ENCODE measurements at places on chromosomes 1 and 21.

DNA sequence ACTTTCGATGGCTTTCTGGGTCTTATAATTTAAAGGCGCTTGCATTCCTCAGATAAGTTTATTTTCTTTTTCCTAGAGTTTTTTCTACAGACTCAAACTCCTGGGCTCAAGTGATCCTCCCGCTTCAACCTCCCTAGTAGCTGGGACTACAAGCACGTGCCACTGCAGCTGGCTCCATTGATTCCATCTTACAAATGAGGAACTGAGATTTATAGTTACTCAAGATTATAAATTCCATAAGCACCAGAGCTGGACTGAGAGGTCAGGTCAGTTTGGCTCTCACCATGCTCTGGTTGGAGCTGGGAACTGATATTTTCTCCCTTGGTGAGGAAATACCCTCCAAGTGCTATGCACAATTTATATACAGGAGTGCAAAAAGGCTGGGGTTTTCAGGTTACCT, 13.4 kb upstream of the PRPF38B start:
- H3K27me3 ChIP-seq, result no peaks in the 10 kb centered on the region
- no peak for DNase-seq
- H3K4me1 ChIP-seq, result no peaks in the 10 kb centered on the region
- no peak overlapping the region for H3K4me3 ChIP-seq
- H3K36me3 ChIP-seq, result no peaks in the 10 kb centered on the region

DNA sequence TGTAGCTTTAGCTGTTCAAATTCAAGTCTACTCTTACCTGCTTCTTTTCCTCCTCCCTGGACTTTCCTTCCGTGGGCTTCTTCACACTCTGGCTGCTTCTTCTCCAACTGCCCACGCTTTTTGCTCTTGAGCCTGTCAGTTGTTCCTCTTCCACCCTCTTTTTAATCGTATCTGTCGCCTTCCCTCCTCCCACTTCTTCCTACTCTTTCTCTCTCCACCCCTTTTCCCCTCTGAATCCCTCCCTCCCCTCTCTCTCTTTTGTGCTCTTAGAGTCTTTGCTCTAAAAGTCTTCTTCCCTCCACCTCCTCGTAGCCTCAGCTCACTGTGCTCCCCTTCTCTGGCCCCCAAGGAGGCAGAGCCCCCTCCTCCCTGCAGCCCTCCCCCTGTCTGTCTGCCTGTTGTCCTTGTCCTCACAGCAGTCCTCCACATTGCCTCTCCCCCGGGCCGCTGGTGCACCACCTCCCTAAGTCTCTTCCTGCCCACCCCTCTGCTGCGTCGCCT, 12.9 kb upstream of the GJA5 start:
- H3K27ac ChIP-seq, result no peak overlapping the region
- H3K36me3 ChIP-seq, result no peaks in the 10 kb centered on the region
- DNase-seq, result no peak
- H3K4me3 ChIP-seq, result no peak overlapping the region

DNA sequence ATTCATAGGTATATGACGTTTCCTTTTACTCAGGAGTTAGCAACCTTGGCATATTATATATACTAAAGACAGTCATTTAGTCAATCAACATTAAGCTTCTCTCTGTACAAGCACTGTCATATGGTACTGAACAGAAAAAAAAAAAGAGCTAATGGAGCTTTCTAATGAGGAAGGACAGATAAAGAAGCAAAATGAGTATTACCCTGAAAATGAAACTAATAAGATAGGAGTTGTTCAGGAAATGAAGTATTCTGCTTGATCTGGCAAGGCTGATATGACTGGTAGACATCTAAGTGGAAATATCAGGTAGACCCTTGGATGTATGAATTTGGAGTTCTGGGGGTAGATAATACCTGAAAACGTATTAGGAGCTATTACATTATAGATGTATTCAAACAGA, 4.3 kb upstream of the IKBKE start:
- H3K36me3 ChIP-seq, result no peaks in the 10 kb centered on the region
- no peak overlapping the region for H3K27ac ChIP-seq
- no peaks in the 10 kb centered on the region for H3K27me3 ChIP-seq

GRCh38 chr1:114390361-114390760, 120.6 kb downstream of the TRIM33 start:
- H3K4me3 ChIP-seq, result no peak overlapping the region
- H3K27ac ChIP-seq, result no peak overlapping the region
- DNase-seq, result no peak
- H3K4me1 ChIP-seq, result no peaks in the 10 kb centered on the region

Measured in adrenal gland (tissue), 19 donors.